ENCODE measurements at places on chromosomes 1 and 21.

DNA sequence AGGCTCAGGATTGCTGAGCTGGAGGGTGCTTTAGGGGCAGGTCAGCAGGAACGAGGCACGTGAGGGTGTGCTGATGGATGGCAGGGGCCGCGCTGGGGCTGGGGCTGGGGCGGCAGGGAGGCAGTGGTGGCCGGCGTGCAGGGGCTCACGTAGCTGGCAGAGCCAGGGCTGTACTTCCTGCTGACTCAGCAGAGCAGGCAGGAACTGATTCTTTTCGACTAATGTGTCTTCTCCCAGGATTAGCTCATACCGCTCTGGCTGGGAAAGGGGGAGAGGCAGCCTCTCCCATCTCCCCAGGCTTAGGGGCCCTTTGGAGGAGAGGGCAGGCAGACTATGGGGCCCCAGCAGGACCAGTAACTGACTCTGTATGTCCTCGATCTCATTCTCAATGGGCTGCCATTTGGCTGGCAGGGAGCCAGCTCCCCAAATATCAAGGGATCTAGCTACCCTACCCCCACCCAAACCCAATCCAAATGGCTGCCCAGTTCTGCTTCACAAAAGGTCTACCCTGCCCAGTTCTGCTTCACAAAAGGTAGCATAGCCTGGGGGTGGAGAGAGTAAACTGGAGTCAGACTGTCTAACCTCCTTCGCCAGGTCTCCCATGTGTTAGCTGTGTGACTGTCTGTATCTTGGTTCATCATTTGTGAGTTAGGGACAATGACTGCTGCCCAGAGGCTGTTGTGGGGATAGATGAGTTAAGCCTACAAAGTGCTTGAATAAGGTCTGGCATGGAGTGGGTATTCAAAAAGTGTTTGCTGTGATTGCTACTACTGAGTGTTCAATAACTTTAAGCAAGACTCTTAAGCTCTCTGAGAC is 100.1 kb upstream of the SLC2A1 start:
- DNase-seq = no peak

GRCh38 chr1:33886496-33886895 is 22.6 kb downstream of the HMGB4 start:
- no peak for DNase-seq

DNA sequence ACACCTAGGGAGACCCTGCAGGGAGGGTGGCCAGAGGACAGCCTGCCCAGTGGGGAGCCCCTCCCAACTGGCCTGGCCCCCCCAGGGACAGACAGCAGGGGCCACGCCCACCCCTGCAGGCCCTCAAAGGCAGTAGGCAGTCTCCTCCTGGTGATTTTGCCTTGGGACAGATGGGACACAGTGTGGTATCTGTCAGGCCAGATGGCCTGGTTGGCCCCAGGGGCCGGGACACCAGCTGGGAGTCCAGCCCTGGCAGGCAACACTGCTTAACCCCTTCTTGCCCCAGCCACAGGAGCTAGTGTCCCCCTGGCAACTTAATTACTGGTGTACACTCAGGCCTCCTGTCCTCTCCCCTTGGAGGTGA is 17.8 kb downstream of the IFFO2 start:
- no peak for DNase-seq

DNA sequence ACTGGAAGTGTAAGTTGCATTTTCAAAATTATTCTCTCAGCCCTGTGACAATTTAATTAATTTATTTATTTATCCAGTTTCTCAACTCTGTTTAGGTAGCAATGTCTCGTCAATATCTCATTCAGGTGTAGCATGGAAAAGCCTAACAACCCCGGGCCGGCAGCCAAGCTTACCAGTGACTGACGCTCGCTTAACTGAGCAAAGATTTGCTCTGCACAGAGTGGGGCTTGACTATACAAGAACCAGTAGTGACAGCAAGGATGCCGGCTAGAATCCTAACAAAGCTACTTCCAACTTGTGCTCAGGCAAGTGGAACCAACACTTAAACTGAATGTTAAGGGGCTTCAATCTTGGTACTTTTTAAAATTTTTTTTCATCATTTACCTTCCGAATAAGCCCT is 80.9 kb upstream of the ESRRG start:
- no peak for DNase-seq

DNA sequence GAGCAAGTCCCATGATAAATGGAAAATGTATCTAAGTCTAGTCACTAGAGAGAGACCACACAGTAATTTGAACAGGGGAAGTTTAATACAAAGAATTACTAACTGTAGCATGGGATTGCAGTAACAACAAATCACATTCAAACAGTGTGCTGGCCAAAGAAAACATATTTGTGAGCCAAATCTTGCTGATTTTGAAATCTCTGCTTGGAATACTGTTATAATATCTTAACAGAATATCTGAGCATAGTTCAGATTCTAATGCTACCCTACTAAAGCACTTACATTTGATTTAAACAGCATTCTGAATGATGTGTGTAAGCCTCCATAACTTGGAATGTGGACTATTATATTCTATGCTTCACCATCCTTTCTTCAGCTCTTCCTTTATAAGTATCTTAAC is 270.0 kb upstream of the BRINP3 start:
- DNase-seq = no peak
